Activated B cell treated with CpG ODN at 0.5 μM for 24 hours (primary cell): ENCODE measurements at places on chromosomes 5 and 9. TPM values are rescaled to one million over a fixed set of nuclear protein-coding genes. Genes with fewer than 3 reads are reported as not detected.

GRCh38 chr5:107217721-107218130 is 453.0 kb downstream of the EFNA5 start:
- no peak for DNase-seq

DNA sequence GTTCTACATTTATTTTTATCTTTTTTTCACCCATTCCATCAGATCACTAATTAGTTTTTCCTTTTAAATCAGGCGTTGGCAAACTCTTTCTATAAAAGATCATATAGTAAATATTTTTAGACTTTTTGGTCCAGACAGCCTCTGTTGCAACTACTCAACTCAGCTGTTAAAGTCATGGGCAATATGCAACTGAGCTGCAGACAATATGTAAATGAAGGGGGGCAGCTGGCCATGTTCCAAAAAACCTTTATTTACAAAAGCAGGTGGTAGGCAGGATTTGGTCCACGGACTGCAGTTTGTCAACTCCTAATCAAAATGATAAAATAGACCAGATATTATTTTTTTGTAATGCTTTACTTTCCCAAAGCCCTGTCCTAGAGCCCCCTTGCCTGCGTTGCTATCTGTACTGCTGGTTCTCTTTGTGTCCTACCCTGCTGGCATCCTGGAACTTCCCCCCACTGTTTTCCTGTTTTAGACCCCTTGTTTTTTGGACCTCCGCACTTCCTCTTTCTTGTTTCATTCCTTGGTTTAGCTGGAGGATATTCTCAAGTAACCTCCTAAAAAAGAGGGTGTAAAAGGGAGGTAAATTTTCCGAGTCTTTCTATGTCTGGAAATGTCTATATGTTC is 24.7 kb upstream of the TNFSF8 start:
- no peak for DNase-seq

PTGS1 gene
- 8.9 and 9.4 TPM in 2 replicates for total RNA-seq

IFNA21 gene
- total RNA-seq = not detected in 2 replicates

- no peak for DNase-seq
Observed at GRCh38 chr9:2180154-2180553, 165.0 kb downstream of the SMARCA2 start.

DNA sequence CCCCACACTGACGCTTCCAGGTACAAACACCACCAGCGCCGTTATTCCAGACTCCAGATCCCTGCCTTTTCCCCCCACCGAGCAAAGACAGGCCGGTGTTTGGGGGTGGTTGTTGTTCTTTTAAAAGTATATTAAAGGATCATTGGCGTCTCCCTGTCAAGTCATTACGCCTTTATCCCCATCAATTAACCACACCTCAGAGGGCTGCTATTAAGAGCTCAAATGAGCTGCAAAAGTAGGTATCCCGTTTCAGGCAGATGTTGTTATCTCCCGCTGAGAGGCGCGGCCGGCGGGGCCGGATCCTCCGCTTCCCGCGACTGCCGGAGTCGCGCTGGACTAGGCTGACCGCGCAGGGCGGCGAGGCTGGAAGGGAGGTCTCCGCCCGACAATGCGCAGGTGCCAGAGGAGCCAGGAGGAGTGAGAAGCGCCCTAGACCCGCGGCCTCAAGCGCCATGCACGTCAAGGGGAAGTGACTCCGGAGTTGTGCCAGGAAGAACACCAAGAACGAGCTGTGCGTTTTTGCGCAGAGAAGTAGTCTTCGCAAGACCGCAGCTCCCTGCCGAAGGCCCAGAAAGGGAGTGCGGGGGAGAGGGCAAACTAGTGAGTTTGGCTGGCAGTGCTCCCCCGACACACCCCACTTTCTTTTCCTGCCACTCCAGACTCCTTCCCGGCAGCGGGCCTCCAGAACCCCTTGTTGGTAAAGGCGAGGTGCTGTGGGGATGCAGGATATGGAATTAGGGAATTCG is 8.2 kb downstream of the NR2F1-AS1 start:
- no peak for DNase-seq

- no peak for DNase-seq
Observed at GRCh38 chr5:83388608-83389007, 82.9 kb upstream of the VCAN start.

GRCh38 chr5:34604119-34604675 is 51.9 kb upstream of the RAI14 start:
- DNase-seq = no peak

DNA sequence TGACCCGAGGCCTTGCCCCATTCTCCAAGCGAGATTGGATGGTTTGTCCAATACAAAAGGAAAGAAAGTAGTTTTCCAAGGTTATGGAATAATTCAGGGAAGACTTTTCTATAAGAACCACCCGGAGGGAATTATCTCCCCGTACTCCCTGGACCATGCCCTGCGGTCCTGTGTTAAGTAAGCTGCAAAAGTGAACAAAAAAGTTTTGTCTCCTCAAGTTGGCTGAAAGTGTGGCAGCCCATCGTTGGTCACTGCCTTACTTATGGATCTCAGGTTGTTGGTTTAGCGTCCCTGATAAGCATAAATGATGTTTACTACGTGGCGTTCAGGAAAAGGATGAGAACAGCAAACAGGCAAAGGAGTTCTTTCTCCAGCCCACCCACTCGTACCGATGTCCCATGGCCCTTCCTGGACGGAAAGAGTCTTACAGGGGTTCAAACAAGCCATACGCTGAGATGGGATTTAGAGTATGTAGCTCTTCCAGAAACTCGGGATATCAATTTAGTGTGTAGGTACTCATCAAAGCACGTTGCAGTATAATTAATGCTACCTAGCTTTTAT is 413 bp upstream of the AUH start:
- DNase-seq = no peak
